ENCODE measurements at places on chromosomes 13 and 19.

- no peak for DNase-seq
These were observed 442 bp downstream of the RAB8A start for GRCh38 chr19:16111909-16112752.

GRCh38 chr13:76106763-76107162 is 470.6 kb downstream of the LMO7 start:
- no peak for DNase-seq

DNA sequence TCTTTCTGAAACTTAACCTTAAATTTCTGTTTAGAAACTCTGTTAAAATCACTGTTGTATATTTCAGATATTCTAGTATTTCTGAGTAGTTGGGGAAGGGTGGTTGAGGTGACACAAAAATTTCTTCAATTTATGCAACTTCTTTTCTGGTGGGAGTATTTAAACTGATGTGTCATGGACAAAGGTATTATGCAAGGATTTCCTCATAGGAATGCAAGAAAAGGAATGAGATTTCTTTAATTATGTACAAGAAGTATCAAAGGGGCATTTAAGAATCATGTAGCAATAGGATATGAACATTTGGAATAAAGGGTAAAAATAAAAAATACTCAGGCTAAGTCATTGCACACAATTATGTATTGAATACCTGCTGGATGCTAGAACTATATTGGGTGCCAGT is 575.8 kb upstream of the KLF12 start:
- DNase-seq, result no peak

GRCh38 chr13:73622381-73622780 is 511.8 kb downstream of the KLF12 start:
- no peak for DNase-seq

GRCh38 chr19:5093297-5093928 is 124.5 kb downstream of the KDM4B start:
- DNase-seq, result no peak

DNA sequence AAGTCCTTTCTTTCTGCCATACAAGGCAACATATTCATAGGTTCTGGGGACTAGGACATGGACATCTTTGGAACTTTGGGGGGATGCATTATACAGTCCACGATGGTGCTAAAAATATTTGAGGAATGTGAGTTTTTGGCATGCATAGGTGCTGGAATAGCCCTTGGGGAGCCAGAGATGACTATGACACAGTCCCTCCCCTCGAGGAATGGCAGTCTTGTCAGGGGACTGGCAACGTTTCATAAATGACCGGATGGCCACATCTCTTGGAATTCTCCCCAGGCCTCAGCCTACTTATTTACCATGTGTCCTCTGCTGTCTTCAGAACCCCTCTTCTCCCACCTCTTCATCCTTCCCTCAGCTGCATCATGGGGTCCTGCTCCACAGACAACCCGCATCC is 13.6 kb downstream of the MEIOSIN start:
- no peak for DNase-seq

GRCh38 chr13:46698014-46698413 is 98.9 kb downstream of the ESD start:
- DNase-seq, result no peak

GRCh38 chr13:113742445-113743120 is 16.4 kb upstream of the TMEM255B start:
- DNase-seq, result no peak

- DNase-seq, result no peak
These were observed 9.7 kb upstream of the DACH1 start for GRCh38 chr13:71876648-71877255.

GRCh38 chr13:98348466-98349200 is 171.6 kb upstream of the RNF113B start:
- no peak for DNase-seq

DNA sequence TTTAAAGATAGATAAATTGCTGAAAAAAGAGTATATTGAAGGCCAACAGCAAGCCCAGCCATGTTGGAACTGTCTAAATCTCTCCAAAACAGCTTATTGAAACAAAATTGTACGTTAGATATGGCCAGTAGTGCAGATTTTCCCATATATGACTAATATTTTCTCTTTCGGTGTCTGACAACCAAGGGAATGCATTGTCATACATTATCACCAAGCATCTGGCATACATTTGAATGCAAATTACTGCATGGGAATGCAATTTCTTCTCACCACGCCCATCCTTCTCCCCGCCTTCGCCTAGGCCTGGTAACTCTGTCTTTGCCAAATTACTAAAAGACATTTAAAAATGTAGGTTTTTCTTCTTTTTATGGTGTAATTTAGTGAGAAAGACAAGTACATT is 32.5 kb upstream of the IRS2 start:
- DNase-seq, result peak; percentile 30

DNA sequence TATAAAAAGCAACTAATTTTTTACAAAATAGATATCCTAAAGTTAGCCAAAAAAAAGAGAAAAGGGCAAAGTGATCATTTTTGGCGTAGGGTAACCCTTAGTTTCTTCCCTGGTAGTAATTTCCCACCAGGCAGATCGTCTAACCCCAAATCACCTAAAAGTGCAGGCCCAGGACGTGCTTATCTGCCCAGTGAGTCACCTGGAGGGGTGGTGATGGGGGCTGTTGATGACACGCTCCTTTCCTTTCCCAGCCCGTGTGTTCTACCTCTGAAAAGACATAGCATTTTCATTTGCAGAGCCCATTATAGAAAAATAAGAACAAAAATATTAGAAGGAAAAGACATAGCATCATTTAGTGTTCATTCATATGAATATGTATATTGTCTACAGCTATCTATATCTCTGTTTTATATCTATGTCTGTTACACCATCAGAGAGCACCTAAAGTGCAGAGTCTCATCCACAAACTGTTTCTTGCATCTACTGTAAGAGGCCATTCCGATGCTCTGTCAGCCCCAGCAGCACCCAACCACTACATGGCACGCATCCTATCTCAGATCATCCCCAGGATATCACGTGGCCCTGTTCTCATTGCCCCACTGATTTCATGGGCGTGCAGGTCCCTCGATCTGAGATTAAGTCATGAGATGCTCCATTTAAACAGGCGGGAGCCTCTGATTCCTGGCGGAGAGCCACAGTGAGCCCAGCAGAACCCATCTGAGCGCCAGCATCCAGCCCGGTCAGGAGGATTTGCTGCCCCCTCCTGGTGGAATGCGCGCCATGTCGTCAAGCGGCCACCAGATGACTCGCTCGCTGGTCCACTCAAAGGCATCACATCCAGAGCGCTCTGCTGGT is 8.5 kb upstream of the LILRB3 start:
- peak; percentile 71 for DNase-seq

GRCh38 chr19:40281381-40282208 is 3.5 kb downstream of the AKT2 start:
- no peak for DNase-seq

- DNase-seq, result no peak
These were observed 12.8 kb downstream of the COL4A1 start for GRCh38 chr13:110294146-110294545.

DNA sequence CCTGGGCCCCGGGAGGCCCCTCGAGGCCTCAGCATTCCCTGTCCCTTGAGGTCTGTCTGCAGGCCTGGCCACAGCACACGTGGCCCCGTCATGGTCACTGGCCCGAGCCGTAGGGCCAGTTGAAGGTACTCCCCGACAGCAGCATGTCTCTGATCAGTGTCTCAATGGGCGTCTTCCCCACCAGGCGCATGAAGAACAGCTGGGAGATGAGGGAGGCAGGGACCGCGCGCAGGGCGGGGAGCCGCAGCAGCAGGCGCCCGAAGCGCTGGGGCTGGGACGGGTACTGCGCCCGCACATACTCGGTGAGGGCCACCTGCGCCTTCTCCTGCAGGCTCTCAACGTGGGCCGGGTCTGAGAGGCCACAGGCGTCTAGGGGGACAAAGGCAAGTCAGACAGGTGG is 6.2 kb downstream of the OCEL1 start:
- DNase-seq, result no peak

All from fibroblast of the conjunctiva (primary cell).